Thoracic aorta (tissue), 2 donors: ENCODE measurements at places on chromosomes 1 and 21.

DNA sequence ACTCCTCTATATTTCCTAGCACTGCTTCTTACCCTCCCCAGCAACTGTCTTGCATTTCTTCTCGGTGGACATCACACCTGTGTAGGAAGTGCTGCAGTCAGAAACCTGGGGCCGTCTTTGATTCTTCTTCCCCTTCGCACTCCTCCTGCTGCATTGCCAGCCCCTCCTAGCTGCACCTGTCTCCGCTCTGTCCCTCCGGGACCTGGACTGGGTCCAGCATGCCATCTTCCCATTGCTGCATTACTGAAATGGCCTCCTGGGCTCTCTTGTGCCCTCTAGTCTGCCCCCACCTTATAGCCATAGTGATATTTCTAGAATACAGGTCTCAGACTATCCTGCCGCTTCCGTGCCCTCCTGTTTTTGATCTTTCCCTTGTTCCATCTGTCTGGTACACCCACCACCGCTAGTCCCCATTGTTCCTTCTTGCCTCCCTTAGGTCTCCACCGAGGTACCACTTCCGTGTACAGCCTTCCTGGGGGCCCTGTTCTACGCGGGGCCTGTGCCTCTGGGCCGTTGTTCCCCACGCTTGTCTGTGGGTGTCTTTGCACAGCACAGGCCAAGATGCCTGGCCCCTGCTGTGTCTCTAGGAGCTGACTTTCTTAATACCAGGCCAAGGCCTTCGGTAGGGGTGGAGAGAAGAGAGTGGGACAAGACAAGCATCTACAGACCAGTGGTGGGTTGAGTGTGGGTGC is 107.6 kb downstream of the GALNT2 start:
- peaks cover 77% of the 10 kb centered on the region for H3K4me1 ChIP-seq
- H3K27ac ChIP-seq = no peak overlapping the region
- H3K36me3 ChIP-seq = no peaks in the 10 kb centered on the region
- no peaks in the 10 kb centered on the region for H3K27me3 ChIP-seq
- H3K4me3 ChIP-seq = no peak overlapping the region

GRCh38 chr1:188062456-188062855 is 1233.7 kb downstream of the PLA2G4A start:
- DNase-seq = no peak
- H3K4me3 ChIP-seq = no peak overlapping the region

DNA sequence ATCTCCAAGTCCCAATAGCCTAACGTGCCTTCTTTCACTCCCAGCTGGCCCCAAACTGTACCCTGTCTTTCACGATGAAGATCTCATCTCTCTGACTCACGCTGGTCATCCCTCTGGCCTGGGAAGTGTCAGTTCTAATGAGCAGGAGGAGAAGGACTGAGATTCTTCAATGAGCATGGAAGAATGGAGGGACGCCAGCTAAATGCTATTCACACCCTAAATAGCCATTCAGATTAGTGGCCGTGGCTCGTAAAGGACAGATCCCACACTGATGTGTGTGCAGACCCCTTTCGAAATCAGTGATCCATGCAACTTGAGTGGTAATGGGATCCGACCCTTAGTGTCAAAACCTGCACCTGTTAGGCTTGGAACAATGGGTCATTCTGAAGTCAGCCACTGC is 75.9 kb upstream of the SMYD2 start:
- H3K27ac ChIP-seq = no peak overlapping the region
- no peaks in the 10 kb centered on the region for H3K36me3 ChIP-seq
- DNase-seq = no peak

DNA sequence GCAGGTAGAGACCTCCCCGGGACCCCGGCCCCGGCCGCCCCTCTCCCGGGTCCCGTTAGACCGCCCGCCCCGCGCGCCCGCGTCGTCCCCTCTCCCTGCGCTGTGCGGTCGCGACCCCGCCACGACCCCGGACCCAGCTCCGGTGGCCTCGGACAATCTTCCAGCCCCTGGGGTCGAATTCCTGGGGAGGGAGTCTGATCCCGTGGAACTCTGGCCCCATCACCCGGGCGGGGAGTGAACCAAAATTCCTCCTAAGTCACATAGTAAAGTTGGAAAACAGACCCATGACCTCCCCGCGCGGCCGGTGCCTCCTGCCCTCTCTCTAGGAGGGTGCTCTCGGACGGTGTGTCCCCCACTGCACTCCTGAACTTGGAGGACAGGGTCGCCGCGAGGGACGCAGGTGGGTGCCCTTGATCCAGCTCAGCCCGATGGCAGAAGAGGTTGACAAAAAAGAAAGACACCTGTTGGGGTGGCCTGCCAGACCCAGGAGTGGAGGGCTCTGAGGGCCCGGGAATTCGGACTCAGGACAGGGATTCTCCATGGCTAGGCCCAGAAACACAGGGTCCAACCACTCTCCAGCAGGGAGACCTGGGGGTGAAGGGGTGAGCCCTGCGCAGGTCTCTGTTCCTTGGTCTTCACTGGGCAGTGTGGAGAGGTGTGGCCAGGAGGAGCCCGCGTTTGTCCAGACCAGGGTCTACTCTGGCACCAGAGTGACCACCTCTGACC is 451 bp downstream of the ADAMTSL4 start:
- peaks cover 31% of the 10 kb centered on the region for H3K4me1 ChIP-seq
- no peaks in the 10 kb centered on the region for H3K36me3 ChIP-seq
- peak overlapping the region; percentile 83 for H3K4me3 ChIP-seq
- DNase-seq = no peak
- peak overlapping the region; percentile 88 for H3K27ac ChIP-seq

- no peaks in the 10 kb centered on the region for H3K36me3 ChIP-seq
- H3K4me3 ChIP-seq = no peak overlapping the region
- no peaks in the 10 kb centered on the region for H3K27me3 ChIP-seq
- peaks cover 2% of the 10 kb centered on the region for H3K4me1 ChIP-seq
- H3K27ac ChIP-seq = no peak overlapping the region
Observed at GRCh38 chr1:210920716-210921694, 212.9 kb downstream of the KCNH1 start.

- H3K27ac ChIP-seq = peak overlapping the region; percentile 65
- H3K27me3 ChIP-seq = no peaks in the 10 kb centered on the region
- no peaks in the 10 kb centered on the region for H3K36me3 ChIP-seq
- H3K4me3 ChIP-seq = peak overlapping the region; percentile 67
- H3K4me1 ChIP-seq = peaks cover 7% of the 10 kb centered on the region
Observed at GRCh38 chr1:78619446-78619802, 824 bp upstream of the IFI44L start.

DNA sequence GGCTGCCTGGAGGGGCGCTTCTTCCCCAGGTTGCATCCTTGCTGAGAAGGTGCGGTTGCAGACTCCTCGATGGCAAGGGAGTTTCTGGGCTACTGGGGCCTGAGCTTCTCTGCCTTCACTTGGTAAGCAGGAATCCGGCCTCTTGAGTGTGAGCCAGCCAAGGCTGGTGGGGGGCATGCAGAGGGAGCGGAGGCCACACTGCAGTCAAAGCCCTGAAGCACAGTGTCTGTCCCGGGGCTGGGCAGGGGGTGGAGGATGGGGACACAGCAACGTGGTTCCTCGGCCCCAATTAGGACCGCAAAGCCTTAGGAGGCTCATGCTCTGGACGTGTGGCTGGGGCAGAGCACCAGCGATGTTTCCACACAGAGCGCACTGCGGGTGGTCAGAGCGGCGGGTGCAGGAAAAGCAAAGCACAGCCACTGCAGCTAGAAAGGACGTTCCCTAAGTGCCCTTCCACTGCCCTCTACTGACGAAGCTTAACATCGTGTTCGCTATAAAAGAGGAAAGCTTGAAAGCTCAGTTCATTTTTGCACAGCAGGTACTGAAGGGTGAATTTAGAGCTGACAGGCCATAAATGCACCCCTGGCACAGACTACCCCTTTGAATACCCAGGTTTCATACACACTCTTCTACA is 60.7 kb upstream of the COG2 start:
- no peak for DNase-seq
- H3K4me3 ChIP-seq = no peak overlapping the region
- H3K27ac ChIP-seq = no peak overlapping the region
- H3K27me3 ChIP-seq = no peaks in the 10 kb centered on the region
- no peaks in the 10 kb centered on the region for H3K4me1 ChIP-seq

GRCh38 chr1:76230842-76231281 is 156.3 kb downstream of the ST6GALNAC3 start:
- no peak overlapping the region for H3K4me3 ChIP-seq
- no peaks in the 10 kb centered on the region for H3K4me1 ChIP-seq
- H3K27ac ChIP-seq = no peak overlapping the region
- no peak for DNase-seq

GRCh38 chr1:3410142-3410925 is 44.1 kb upstream of the ARHGEF16 start:
- no peaks in the 10 kb centered on the region for H3K4me1 ChIP-seq
- no peak overlapping the region for H3K4me3 ChIP-seq
- no peak for DNase-seq
- H3K27me3 ChIP-seq = no peaks in the 10 kb centered on the region
- H3K27ac ChIP-seq = no peak overlapping the region

GRCh38 chr1:12597792-12598191 is 20.2 kb downstream of the DHRS3 start:
- H3K27ac ChIP-seq = peak overlapping the region; percentile 95
- DNase-seq = no peak
- no peak overlapping the region for H3K4me3 ChIP-seq
- no peaks in the 10 kb centered on the region for H3K27me3 ChIP-seq
